Dermis blood vessel endothelial cell (primary cell): ENCODE measurements at places on chromosomes 16 and 17. TPM values are rescaled to one million over a fixed set of nuclear protein-coding genes. Genes with fewer than 3 reads are reported as not detected.

TBX6 gene
- total RNA-seq = 0.17 and 0.23 TPM in 2 replicates

NLRC3 gene
- 2.0 and 9.5 TPM in 2 replicates for total RNA-seq

TEKT5 gene
- total RNA-seq = not detected in 2 replicates

SLC16A11 gene
- 1.1 and 1.5 TPM in 2 replicates for total RNA-seq

SPNS1 gene
- total RNA-seq = 33.4 and 49.7 TPM in 2 replicates

RNF157 gene
- total RNA-seq = 0.34 and 0.74 TPM in 2 replicates

SLC38A8 gene
- not detected in 2 replicates for total RNA-seq

RAP1GAP2 gene
- 3.8 and 4.1 TPM in 2 replicates for total RNA-seq

SPATA22 gene
- under 0.01 and 0.23 TPM in 2 replicates for total RNA-seq

VPS25 gene
- 46.5 and 53.4 TPM in 2 replicates for total RNA-seq

PPM1E gene
- total RNA-seq = under 0.01 and 0.14 TPM in 2 replicates

EXOC3L1 gene
- 45.8 and 50.7 TPM in 2 replicates for total RNA-seq

SBK1 gene
- under 0.01 and 0.14 TPM in 2 replicates for total RNA-seq
